ENCODE measurements at places on chromosomes 5 and 9.
A peak's percentile ranks its signal among the peaks of the same experiment; 100 is the strongest.

- no peak for DNase-seq
These were observed 103.6 kb downstream of the GABBR2 start for GRCh38 chr9:98605116-98605515.

GRCh38 chr5:32153723-32154122 lies 20.4 kb downstream of the GOLPH3 start:
- no peak for DNase-seq

DNA sequence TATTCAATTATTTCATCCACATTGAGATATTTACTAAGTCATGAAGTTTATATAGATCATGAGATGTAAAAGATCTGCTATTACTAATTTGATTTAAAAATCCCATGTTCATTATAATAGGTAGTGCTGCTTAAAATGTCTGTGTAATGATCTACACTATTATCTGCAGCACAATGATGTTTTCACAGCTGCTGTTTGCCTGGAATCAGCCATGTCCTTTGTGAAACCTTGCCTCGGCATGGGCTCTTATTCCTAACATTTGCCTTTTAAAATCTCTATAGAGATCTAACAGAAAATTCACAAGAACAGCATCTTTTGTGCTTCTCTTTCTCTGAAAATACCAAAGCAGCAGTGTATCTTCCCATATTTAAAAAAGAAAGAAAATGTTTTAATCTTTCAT lies 444.6 kb downstream of the PTPRD start:
- no peak for DNase-seq

DNA sequence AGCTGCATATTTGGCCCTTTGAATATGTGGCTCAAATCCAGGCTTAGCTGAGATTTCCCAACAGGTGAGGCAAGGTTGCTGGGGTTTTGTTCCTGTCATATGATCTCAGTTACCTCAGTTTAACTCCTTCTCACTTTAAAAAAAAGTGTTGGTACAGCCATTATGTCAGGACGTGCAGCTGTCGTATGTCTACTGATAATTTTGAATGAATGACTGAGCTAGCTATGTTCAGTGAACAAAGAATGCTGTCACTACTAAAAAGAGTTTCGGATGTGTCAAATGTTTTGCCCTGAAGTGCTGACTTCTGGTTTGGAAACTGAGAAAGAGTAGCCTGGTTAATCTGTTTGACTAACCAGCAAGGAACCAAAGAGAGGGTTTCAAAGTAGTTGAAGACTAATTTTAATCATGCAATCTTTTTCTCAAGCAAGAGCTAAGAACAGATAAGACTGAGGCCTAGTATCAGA lies 106.3 kb upstream of the NR3C1 start:
- no peak for DNase-seq

DNA sequence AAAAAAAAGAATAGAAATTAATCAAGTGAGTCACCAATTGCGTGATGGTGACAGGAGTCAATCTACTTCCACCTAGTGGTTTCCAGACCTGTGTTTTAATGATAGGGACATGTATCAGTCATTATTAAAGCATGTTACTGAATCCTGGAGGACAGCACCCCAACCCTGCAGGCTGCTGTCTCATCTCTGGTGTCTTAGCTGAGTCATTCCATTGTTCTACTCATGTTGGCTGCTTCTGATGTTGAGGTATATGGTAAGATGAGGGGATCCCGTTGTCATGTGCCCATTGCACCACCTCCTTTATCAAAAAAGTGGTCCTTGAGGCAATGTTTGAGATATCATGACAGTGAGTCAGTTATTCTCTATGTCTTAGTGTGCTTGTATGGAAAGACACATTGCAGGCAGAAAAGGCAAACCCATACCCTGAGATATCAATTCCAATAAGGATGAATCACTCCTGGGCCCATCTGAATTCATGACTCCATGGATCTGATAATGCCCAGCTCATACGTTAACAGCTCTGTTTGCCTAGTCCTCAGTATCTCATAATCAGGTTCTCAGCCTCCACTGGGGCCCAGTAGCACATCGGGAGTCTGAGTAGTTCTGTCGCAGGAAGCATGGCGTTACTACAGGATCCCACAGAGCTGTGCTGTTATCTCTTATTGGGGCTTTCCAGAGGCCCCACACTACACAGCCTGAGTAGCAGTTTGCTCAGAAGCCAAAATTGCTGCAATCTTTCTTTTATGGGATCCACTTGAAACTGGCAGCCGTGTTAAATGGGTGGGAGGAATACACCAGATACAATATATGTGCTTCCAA lies 31.2 kb downstream of the HMGCS1 start:
- DNase-seq: peak; percentile 20

- DNase-seq: no peak
These were observed 567.2 kb downstream of the PTPRD start for GRCh38 chr9:10045598-10045997.

GRCh38 chr9:114491430-114492003 lies 13.8 kb downstream of the WHRN start:
- DNase-seq: no peak

- no peak for DNase-seq
These were observed 298.6 kb downstream of the PARP8 start for GRCh38 chr5:50964746-50965653.

GRCh38 chr9:12930906-12931305 lies 156.1 kb downstream of the LURAP1L start:
- DNase-seq: peak; percentile 70

GRCh38 chr9:22136461-22137096 lies 127.5 kb upstream of the CDKN2B start:
- peak; percentile 22 for DNase-seq

- DNase-seq: no peak
These were observed 35.5 kb downstream of the RNF38 start for GRCh38 chr9:36364577-36364976.

- DNase-seq: no peak
These were observed 15.1 kb upstream of the ZCCHC7 start for GRCh38 chr9:37105234-37105633.

DNA sequence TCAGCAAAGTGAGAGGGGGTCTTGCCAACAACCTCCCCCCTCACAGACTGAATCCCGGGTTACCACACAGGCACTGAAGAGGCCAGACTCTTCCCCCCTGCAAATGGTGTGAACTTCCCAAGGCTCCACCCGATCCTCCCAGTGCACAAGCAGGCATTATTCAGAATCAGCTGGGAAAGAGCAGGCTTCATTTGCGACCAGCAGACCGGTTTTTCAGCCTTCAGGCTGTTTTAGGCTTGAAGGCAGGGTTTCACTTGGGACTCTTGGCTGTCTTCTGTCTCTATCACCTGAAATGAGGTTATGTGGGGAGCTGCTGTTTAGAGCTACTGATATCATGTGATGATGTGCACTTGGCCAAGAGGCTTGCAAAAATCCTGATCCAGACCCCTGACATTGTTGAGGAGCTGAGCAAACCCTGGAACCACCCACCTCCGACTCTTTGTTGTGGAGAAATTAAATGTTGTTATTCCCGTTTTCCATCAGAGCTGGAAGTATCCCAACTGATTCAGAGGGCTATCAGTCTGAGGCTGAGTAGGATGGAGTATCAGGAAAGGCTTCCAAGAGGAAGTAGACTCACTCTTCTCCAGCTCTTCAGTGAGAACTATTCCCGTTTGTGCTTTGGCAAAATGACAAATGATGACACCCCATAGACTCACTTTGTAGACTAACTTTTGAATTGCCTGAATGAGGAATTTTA lies 63.3 kb upstream of the ZFR start:
- peak; percentile 36 for DNase-seq

GRCh38 chr5:151684690-151685361 lies 1.9 kb downstream of the SPARC start:
- peak; percentile 78 for DNase-seq

DNA sequence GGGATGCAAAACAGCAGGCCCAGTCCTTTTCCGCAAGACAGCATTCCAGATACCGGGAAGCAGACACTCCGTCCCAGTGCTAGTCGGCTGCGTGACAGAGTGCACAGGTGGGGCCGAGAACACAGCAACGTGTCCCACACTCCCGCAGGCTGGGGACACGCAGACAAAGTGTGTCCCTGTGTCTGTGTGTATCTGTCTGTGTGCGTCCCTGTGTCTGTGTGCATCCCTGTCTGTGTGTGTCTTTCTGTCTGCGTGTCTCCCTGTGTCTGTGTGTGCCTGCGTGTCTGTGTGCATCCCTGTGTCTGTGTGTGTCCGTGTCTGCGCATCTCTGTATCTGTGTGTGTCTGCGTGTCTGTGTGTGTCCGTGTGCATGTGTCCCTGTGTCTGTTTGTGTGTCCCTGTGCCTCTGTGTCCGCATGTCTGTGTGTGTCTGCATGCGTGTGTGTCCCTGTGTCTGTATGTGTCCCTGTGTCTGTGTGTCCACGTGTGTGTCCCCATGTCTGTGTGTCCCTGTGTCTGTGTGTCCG lies 137.0 kb downstream of the MRPL36 start:
- DNase-seq: no peak

DNA sequence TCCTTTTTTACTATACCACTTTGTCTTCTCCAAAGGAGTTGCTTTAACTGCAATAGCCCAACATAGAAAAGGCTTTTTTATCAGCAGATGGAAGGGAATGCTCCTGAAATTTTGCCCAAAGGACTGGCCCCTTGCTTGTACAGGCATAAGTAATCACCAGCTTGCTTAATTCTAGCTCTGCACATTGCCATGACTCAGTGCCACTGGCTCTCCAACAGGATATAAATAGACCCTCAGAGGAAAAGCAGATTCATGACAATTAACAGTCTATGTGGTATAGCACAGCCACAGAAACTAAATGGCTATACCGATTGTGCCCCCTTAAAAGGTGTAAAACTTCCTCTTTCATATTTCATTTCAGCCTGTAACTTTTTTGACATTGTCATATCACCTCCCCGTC lies 227.0 kb downstream of the ZNF608 start:
- DNase-seq: peak; percentile 31

DNA sequence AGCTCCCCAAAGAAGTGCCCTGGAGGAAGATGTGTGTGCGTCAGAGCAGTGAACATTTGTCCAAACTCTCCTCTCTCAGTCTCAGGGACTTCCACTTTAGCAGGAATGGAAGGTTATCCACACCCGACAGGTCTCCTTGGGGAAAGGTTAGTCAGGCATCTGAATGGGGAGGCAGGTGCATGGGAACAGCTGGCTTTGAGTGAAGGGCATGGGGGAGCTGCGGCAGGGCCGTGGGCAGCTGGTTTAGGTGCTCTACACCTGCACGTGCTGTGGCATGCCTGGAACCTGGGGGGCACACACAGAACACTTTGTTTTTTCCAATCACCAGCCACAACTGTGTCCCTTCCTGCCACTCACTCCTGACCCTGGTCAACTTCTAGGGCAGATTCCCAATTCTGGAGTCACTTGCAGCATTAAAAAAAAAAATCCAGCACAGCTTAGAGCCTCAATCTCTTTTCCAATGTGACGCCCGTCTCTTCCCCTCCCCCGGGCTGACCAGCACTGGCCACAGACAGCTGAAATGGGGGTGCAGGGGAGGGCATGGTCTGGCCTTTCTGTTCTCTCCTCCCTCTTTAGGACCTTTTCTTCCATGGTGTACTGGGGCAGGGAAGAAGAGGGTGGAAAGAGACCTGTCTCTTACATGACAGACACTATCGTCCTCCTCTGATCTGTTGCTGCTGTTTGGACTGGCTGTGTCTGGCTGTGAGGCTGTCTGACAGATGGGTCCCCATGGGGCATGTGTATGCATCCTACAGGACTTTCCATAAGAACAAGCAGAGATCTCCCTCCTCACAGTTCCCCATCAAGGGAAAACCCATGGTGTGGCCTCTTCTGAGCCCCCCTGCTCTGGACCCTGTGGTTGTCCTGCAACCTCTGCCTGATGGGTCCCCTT lies 9.5 kb upstream of the IL3 start:
- no peak for DNase-seq

DNA sequence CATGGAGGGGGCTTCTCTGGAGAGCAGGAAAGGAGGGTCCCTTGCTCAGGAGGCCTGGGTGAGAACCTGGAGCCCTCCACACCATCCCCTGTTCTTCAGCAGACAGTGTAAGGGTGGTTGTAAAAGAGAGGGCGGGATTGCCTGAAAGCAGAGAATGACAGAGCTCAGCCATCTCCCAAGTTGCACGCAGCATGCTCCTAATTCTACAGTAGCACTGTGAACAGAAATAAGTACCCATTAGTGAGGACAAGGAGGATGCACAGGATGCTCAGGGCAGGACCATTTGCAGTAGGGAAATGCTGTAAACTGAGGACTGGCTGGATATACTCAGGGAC lies 8.4 kb downstream of the CCDC69 start:
- no peak for DNase-seq

- no peak for DNase-seq
These were observed 866.4 kb upstream of the C9orf72 start for GRCh38 chr9:28439688-28440087.

DNA sequence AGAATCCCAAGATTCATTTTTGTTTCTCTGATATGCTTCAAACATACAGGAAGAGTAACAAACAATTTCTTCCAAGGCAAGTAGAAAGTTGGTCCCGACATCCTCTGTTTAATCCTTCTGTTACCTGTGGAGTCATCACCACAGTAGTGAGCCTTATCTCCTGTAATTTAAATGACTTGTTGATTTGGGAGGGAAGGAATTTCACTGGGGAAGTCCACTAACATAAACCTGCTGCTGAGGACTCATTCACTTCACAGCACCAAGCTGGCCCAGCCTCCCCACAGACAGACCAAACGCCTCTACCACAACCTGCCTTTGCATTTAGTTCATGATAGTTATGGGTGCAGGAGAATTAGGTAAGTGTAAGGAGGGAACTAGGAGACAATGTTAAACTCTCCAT lies 63.2 kb downstream of the PRKACG start:
- no peak for DNase-seq

DNA sequence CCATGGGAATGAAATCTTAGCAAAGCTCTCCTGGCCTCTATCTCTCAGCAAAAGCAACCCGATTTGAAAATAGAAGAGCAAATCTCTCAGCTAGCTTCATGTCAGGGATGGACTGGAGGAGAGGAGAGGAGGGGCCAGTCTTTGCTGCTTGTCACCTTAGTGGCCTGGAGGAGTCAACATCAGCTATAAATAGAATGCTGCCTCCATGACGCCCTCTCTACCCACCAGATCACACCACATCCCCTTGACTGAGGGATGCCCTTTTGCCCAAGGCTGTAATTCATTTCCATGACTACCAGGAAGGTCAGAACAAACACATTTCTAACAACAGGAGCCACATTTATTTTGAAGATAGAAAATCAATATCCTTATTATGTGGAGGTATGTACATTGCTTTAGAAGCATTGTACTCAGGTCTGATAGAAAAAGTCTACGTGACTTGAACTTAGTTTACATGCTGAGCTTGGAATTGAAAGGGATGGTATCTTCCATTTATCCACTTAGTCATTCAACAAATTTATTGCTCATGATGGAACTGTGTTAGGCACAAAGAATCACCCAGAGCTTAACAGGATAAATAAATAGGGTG lies 92.4 kb upstream of the LIFR start:
- no peak for DNase-seq

GRCh38 chr9:129451089-129451656 lies 169.7 kb downstream of the C9orf50 start:
- DNase-seq: no peak
